AML-193 (cell line): ENCODE measurements at places on chromosomes 6 and 20.
A peak's percentile ranks its signal among the peaks of the same experiment; 100 is the strongest.

GRCh38 chr6:158009114-158009891 lies 27.6 kb downstream of the SYNJ2 start:
- DNase-seq = no peak

- no peak for DNase-seq
Observed at GRCh38 chr20:53495398-53496092, 98.1 kb downstream of the ZNF217 start.

GRCh38 chr6:166167801-166168615 lies at the start of gene TBXT:
TSS of gene TBXT (minus strand) at chr6:166167851. CDS start at chr6:166167591, 260 bp downstream.
- DNase-seq = no peak

GRCh38 chr6:77620278-77620882 lies 32.5 kb upstream of the MEI4 start:
- DNase-seq = peak; percentile 21

DNA sequence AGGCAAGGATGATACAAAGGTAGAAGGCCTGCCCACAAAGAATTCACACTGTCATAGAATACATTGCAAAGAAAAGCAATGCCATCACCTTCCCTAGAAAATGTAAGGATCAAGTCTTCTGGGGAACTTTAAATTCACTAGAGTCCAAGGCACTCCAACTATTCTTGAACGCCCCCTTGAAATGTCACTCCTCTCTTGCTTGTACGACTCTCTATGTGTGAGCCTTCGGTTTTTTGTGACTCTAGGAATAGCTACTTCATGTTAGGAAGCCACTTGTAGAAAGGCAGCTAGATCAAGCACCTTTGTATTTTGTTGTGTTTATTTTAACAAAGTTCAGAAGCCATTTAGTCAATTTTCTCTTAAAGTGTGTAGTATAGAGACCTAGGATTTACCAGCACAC lies 159.2 kb upstream of the ARID1B start:
- DNase-seq = no peak

DNA sequence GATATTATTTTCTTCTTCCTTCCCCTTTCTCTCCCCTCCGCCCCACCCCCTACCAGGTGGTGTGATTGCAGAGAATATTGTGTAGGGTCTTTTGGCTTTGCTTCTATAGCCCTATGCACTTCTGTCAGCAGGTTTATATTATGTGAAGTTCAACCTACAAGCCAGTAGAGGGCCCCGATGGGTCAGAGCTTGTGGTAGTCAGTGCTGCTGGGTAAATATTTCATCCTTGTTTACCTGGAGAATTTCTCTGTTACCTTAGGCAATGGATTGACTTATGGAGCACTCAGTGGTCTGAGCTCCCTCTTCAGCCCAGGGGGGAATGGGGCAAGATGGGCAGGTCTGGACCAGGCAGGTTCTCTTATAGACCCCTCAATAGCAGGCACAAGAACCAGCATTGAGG lies 720.9 kb downstream of the GRIK2 start:
- peak; percentile 18 for DNase-seq

DNA sequence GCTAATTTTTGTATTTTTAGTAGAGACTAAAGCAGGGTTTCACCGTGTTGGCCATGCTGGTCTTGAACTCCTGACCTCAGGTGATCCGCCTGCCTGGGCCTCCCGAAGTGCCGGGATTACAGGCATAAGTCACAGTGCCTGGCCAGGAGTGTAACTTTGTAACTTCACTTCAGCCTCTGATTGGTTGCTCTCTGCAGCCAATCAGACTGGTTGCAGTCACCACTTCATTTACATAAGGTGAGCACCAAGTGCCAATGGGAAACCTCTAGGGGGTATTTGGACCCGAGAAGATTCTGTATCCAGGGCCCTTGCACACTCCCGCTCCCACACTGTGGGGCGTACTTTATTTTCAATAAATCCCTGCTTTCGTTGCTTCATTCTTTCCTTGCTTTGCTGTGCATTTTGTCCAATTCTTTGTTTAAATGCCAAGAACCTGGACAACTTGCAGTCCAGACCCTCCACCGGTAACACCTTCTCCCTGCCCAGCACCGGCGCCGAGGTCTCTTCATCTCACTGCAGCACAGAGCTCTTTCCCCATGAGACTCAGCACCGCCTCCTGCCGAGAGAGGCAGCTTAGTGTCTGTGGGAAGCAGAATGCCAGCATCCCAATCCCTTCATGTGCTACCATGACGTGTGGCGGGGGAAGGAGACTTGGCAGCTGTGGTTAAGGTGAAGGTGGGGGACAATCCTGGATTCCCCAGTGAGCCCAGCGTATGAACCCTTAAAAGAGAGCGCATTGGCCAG lies 14.0 kb upstream of the MRGBP start:
- no peak for DNase-seq

DNA sequence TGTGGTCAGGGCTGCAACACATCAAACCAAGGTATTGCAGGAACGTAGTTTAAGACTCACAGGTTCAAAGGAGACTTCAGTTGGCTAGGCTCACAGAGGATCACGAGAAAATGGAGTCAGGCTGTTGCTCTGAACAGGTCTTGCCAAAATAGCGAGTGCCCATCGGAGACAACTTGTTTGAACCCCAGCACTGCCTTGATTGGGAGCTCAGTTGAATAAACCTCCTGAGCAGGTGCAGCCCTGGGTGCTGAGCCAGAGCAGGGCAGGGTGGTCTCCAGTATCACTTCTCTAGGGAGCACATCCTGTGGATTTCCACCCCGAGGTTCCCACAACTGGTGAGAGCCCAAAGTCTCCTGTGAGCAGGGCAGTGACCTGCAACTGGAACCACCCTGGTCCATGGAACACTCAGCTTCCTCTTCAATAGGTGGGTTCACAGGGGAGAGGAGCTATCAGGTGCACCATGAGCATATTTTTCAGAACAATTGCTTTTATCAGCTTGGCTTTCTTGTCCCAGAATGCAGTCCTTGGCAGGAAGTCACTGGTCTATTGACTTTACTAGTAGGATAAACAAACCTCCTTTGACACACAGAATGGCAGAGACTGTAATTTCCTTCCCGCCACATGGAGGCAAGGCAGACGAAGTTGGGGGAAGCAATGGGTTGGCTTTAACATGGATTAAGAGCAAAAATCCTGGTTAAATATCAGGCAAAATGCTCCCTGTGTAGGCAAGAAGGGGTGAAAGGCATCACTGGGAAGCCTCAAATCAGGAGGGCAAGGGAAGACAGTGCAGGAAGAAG lies 267.7 kb upstream of the FOXQ1 start:
- no peak for DNase-seq

GRCh38 chr20:61564628-61565027 lies 312.6 kb downstream of the CDH4 start:
- DNase-seq = no peak

GRCh38 chr6:1057490-1058135 lies 254.3 kb upstream of the FOXQ1 start:
- no peak for DNase-seq

- DNase-seq = peak; percentile 70
Observed at GRCh38 chr6:116571683-116572000, 338 bp downstream of the RWDD1 start.

DNA sequence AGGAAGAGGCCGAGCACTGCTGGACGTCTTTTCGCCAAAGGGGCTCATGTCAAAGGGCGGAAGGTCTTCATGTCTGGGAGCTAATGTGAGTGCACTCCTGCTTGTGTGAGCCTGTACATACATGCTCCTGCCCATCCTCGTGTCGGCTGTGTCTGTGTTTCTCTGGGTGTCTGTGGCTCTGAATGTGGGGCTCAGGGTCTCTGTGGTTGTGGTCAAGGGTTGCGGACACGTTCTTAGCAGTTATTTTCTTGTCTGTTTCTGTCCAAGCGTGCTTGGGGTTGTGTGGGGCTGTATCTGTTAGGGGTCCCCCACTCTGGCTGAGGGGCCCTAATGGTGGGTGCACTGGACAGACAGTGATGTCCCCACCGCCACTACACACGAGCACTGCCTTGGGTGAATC lies 2.9 kb downstream of the AVP start:
- DNase-seq = no peak

DNA sequence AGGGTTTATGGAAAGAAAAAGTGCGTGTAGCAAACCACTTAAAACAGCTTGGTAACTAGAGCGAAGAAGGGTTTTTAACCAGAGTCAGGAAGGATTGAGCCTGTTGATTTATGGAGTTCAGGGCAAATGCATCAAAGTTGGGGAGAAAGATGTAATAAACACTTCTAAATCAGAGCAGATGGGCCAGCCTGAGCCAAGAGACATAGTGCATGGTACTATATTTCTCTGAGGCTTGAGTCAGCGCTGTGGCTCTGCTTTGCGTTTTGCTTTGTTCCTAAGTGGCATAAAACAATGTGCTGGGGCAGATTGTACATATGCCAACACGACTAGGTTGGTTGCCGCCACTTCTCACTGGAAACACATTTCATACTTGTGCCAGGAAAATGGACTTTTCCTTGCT lies 111.3 kb downstream of the BCKDHB start:
- DNase-seq = no peak

- DNase-seq = no peak
Observed at GRCh38 chr6:156845454-156846155, 68.4 kb downstream of the ARID1B start.

DNA sequence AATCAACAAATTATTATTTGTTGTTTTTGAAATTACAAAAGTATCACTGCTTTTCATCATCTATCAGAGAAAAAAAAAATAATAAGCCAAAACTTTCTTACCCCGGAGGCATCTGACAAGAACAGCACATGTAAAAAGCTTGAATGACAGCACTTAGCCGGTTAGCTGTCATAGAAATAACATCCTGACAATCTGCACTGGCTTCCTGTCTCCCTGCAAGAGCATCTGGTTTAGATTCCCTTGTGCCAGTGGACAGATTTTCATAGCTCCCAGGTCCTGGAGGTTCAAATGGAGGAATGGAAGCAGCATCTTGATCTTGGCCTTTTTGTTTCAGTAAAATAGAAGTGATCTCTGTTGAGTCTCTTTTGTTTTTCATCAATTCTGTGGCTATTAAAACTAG lies 74.8 kb downstream of the HACE1 start:
- DNase-seq = no peak

- DNase-seq = no peak
Observed at GRCh38 chr6:111381728-111382127, 101.3 kb downstream of the REV3L start.

- DNase-seq = no peak
Observed at GRCh38 chr20:42053350-42053749, 435.2 kb upstream of the CHD6 start.
